ENCODE measurements at places on chromosomes 5 and 9. TPM values are rescaled to one million over a fixed set of nuclear protein-coding genes. Genes with fewer than 3 reads are reported as not detected.

- no peaks in the 10 kb centered on the region for H3K36me3 ChIP-seq
- H3K27ac ChIP-seq = peak overlapping the region; percentile 54
- H3K4me1 ChIP-seq = peaks cover 31% of the 10 kb centered on the region
- no peak overlapping the region for H3K4me3 ChIP-seq
Measured at GRCh38 chr5:136014049-136015002, 14.5 kb upstream of the TGFBI start.

DNA sequence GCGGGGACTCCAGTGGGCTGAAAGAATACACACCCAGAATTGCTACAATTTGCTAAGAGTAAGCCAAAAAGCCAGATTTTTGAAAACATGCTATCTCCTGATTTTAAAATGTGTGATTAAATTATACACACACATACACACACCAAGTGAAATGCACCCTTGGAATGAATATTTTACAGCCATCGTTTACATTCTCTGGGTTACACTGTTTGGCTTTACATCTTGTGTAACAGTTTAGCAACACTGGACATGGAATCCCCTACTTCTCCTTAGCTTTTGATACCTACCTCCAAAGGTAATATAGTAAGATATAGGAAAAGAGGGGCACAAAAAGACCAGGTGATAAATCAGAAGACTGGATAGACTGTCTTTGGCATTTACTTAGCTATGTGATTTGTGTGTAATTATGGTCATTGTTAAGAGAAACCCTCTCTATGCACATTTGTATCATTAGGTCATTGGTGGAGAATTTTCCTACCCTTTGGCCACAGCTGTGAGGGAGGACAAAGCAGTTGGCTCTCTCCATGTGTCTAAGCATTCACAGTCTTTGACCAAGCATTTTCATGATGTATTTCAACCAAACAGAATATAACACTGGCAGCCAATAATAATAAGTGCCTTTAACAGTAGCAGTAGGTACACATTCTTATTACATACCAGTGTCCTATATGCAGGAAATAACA is 7.6 kb downstream of the SVEP1 start:
- peaks cover 6% of the 10 kb centered on the region for H3K36me3 ChIP-seq
- peak overlapping the region; percentile 79 for H3K27ac ChIP-seq
- H3K27me3 ChIP-seq = no peaks in the 10 kb centered on the region
- DNase-seq = peak; percentile 73
- no peak overlapping the region for H3K4me3 ChIP-seq

DNA sequence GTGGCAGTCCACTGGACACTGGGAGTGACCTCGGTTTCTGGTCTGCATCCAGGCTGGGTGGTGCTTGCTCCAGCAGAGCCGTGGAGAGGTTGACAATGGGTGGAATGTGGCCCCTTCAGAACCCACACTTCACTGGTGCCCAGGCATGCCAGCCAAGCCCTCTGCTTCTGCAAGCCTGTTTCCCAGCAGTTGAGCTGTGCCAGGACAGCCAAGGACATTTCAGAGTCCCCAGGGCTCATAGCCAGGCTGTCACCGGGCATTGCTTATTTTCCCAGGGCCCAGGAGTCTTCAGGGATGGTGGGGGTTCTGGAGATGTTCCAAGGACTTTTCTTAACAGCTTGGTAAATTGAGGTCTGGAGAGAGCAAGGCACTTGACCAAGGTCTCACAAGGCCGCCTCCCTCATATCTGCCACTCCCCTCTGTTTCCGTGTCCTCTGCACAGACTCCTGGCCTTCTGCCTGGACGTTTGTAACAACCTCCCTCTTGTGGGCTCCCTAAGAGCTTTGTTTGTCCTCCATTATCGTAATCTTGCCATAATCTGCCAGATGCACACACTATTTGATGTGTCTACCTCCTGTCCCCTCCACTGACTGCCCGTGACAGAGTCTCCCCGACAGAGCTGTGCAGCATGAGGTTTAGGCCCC is 3.8 kb upstream of the NDST1 start:
- peaks cover 11% of the 10 kb centered on the region for H3K36me3 ChIP-seq
- H3K27me3 ChIP-seq = no peaks in the 10 kb centered on the region

DNA sequence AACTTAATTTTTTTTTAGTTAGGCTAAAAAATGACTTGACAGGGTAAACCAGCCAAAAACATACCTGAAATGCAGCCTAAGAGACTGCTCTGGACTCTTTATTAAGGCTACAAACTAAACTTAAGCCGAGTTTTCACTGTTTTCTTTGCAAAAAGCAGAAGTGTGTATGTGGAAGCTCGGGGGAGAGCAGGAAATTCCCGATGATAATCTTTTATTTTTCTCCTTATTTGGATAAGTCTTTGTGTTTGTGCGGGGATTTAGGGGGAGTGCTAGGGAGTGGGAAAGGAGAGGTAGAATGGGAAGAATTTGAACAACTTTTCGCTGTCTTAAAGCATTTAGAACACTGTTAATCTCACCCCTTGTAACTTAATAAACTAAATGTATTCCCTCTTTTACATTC is 30.7 kb upstream of the GPR21 start:
- peak; percentile 18 for DNase-seq
- H3K4me1 ChIP-seq = peaks cover 5% of the 10 kb centered on the region
- no peak overlapping the region for H3K4me3 ChIP-seq
- no peaks in the 10 kb centered on the region for H3K27me3 ChIP-seq

DNA sequence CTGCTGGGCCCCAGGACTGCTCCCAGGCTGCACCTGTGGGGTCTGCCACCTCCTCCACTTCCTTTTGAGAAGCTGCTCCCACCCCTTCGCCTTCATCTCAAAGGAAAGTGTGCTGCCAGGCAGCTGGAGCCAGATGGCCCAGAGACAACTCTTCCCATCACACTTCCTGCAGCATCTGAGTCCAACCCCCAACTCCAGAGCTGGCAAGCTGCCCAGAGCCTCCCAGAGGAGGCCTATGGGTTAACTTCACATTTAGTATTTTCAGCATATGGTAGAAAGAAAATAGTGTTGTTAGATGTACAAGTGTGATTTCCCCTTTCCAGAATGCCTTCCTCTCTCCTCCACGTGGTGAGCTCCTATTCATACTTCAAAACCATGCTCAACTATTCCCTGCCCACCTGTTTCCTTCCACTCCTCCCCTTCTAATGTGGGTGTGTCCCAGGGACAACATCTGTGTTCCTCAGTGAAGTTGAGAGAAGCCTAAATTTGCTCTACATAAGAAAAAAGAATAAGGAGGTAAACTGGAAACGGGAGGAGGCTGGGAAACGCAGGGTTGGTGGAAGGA is 38.6 kb upstream of the KCNMB1 start:
- H3K27me3 ChIP-seq = peaks cover 6% of the 10 kb centered on the region
- no peaks in the 10 kb centered on the region for H3K4me1 ChIP-seq
- no peak overlapping the region for H3K27ac ChIP-seq
- DNase-seq = no peak
- H3K4me3 ChIP-seq = no peak overlapping the region
- no peaks in the 10 kb centered on the region for H3K36me3 ChIP-seq

DNA sequence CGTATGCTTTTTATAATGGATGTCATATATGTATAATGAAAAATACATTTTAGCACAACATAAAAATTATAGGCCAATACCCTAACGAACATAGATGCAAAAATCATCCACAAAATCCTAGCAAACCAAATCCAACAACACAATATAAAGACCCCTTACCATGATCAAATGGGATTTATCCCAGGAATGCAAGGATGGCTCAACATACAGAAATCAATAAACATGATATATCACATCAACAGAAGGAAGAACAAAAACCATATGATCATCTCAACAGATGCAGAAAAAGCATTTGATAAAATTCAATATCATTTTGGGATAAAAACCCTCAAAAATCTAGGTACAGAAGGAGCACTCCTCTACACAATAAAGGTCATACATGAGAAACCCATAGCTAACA is 27.7 kb downstream of the VAV2 start:
- DNase-seq = no peak
- H3K36me3 ChIP-seq = no peaks in the 10 kb centered on the region
- H3K4me1 ChIP-seq = no peaks in the 10 kb centered on the region
- no peaks in the 10 kb centered on the region for H3K27me3 ChIP-seq

PRRX2 gene
- 12.7 TPM for total RNA-seq

BTNL8 gene
- not detected for total RNA-seq

- no peaks in the 10 kb centered on the region for H3K36me3 ChIP-seq
- no peak overlapping the region for H3K4me3 ChIP-seq
- DNase-seq = peak; percentile 7
- no peaks in the 10 kb centered on the region for H3K4me1 ChIP-seq
- H3K27me3 ChIP-seq = no peaks in the 10 kb centered on the region
Measured at GRCh38 chr9:89911721-89912604, 307.2 kb downstream of the GADD45G start.

- no peaks in the 10 kb centered on the region for H3K36me3 ChIP-seq
- no peak overlapping the region for H3K4me3 ChIP-seq
- H3K27ac ChIP-seq = no peak overlapping the region
- no peaks in the 10 kb centered on the region for H3K4me1 ChIP-seq
Measured at GRCh38 chr9:136593581-136593980, 47.7 kb upstream of the NOTCH1 start.

OTULINL gene
- 0.18 TPM for total RNA-seq

FAM200C gene
- 6.7 TPM for total RNA-seq
